ENCODE measurements at places on chromosomes 6 and 20.

GRCh38 chr20:23200914-23201313, 114.8 kb upstream of the CD93 start:
- DNase-seq: no peak

DNA sequence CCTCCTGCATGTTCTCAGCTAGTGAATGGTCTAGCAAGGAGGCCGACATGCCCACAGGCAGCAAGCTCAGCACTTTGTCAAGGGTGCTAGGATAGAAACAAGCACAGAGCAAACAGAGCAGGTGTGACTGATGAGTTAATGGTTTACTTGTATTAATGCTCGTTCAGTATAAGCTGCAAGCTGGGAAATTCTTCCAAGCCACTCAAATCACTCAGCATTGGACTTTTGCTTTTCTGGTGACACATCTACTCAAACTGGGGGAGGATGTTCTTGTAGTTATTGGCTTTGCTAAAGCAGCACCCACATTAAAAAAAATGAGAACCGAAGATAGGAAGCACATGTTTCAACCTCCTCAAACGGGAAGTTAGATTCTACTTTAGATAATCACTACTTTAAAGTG, 43.1 kb upstream of the NEDD9 start:
- DNase-seq: no peak

DNA sequence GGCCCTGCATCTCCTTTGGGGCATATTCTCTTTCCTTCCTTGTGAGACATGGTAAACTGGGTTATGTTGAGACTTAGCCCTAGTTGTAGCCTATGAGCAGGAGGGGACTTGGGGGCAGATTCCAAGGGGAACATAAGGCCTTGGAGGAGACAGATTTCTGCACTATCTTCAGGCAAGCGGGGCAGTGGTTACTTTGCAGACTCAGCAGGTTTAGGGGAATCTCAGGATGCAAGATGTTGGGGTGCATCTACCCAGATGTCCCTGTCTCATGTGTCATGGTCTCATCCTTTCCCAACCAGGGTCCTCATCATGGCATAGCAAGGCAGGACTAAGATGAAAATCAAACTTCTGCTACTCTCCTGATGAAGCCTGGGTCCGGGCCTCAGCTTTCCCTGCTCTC, 58.6 kb upstream of the PTPRT start:
- no peak for DNase-seq

- no peak for DNase-seq
These were observed 302.8 kb upstream of the FOXQ1 start for GRCh38 chr6:1009103-1009502.

- DNase-seq: no peak
These were observed 10.9 kb downstream of the FKBP1A start for GRCh38 chr20:1381753-1382591.

DNA sequence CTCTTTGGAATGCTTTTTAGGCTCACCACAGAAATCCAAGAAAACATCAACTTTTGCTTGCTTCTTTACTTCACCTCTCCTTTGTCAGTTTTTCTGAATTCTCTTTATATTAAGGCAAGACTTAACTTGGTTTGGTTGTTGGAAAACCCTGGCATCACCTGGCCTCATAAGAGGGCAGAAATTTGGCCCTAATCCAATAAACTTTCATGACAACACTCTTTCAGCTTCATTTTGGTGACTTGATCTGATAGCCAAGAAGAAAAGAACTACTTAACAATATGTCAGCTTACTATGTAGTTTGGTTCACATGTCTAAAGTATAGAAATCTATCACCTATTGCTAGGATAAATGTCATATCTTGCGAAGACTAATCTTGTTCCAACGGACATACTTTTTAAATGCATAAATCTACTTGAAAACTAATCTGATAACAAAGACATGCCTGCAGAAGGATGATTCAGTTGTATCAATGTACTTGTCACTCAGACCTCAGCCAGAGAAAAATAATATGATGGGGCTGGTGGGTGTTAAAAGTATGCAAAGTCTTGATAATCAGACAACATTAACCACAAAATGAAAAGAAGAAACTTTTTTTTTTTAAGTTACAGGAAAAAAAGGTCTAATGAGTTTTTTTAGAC, 19.3 kb upstream of the HBS1L start:
- DNase-seq: no peak

DNA sequence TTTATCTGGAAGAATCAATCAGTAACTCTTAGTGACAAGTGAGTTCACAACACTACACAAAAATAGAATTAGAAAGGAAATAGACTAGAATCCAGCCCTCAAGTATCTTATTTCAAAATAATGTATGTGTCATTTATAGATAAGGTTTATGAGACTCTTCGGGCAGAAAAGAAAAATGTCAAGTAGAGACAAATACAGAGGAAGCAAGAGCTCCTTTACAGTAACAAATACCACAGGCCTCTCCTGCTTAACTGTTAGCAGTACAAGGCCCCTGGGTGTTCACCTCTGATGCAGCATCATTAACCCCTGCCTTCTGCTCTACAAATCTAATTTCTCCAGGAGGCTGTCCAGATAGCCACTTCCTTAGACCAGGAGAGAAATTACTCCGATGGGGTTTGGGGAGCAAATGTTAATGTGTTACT, 76.7 kb downstream of the UBE3D start:
- DNase-seq: no peak

GRCh38 chr20:4083098-4083865, 67.9 kb upstream of the RNF24 start:
- no peak for DNase-seq

DNA sequence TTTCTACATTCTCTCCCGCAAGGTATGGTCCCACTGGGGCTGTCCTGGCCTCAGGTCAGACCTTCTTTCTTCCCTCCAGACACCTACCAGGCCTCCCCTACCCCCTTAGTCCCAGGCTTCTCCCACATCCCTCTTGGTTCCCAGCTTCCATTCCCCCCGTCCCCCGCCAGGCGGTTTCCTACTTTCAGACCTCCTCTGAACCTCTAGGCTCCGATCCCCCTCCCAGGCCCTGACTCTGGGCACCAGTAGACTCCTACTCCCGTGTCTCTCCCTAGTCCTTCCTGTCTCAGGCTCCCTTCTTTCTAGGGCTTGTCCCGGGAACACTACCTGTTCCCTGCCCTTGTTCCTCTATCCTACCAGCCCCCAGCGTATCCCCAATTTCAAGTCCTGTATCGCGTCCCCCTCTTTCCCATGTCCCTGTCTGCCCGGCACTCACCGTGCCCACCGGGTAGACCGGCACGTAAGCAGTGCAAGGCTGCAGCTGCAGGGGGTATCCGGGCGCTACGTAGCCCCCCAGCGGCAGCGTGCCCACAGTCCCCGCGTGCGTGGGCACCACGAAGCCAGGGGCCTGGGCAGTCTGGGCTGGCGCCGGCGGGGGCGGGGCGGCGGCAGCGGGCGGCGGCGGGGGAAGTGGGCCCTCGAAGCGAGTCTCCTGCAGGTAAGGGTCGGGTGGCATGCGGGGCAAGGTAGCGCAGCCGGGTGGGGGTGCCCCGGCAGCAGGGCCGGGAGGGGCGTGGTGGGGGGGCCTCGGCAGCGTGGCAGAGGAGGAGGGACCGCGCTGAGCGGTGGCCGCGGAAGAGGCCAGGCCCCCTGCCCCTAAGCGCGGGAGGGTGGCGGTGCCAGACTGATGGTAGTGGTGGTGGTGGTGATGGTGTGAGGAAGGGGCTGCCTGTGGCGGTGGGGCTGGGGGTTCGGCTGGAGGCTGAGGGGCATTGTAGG, 1.5 kb downstream of the PRRT1 start:
- no peak for DNase-seq

Measured in left renal pelvis (tissue), 4 donors.